T-helper 22 cell (primary cell): ENCODE measurements at places on chromosomes 4 and X.

- no peak for DNase-seq
Measured at GRCh38 chr4:6730603-6731317, 14.8 kb downstream of the BLOC1S4 start.

DNA sequence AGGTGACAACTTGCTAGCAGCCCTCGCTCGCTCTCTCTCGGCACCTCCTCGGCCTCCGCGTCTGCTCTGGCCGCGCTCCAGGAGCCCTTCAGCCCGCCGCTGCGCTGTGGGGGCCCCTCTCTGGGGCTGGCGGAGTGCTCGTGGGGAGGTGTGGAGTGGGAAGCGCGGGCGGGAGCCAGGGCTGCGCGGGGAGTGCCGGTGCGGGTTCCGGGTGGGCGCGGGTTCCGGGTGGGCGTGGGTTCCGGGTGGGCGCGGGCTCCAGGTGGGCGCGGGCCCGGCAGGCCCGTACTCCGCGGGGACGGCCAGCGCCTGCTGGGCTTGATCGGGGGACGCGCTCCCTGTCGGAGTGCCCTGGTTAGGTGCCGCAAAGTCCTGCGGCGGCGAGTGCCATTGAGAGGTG lies 384.3 kb downstream of the GPM6A start:
- no peak for DNase-seq

DNA sequence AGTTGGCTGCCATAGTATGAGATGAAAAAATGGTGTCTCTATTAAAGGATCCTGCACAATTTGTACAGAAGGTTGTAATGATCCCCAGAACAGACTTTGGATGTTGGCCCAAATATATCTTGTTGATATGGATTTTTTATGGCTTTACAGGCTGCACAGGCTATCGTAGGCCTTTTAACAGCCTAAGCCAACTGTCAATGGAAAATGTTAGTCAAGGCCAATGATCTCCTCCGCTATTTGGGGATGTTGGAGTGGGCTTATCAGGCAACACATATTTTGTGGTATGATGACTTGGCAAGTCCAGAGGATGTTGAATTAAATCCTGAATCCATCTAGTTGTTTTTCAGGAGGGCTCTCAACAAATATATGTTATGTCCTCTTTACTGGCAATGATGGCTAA lies 42.1 kb downstream of the ZCCHC13 start:
- DNase-seq: no peak

DNA sequence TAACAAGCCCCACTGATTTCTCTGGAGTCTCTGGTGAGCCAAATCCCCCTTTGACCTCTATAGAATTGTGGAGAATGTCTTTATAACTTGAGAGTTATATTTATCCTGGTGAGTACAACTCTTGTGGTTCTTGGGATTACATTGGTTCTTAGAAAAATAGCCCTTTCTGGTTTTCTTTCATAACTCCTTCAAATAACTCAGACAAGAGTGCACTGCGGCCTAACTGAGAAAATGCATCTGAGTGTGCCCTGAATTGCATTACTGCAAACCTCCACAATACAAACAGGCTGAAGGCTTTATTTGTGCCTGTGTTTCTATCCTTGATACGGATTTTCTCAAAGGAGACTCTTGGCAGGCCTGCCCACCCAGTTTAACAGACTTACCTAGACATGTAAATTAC lies 2.7 kb downstream of the BEX3 start:
- no peak for DNase-seq

DNA sequence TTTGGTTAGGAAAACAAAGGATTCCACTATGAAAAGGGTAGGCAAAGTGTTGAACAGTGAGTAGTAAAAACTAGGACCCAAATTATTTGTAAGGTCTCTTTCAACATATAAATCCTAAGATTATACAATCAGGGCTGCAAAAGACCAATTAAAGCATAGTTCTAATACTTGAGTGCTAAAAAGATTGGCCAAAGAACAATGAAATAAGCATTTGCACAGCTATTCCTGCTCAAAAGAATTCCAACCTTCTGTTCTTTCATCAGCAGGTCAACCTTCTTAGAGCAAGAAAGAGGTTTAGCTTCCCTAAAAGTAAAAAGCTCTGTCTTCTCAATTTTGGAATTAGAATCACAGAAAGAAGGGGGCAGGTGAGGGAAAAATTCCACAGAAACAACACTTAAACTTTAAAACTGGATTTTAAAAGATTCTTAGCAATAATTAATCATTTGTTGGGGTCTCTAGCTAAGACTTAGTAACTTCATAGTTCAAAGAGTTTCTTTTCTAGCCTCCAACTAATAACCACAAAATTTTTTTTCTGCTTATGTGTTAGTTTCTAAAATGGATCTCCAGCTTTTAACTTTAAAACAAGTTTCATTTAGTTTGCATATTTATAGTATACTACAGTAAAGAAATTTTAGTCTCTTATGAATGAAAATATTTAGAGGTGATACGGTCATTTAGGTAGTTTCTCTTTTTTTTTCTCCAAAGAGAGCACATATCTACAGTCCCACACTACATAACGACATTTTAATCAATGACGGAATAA lies 16.3 kb downstream of the TSPAN5 start:
- DNase-seq: no peak

GRCh38 chr4:150962245-150962644 lies 52.8 kb downstream of the LRBA start:
- DNase-seq: no peak

DNA sequence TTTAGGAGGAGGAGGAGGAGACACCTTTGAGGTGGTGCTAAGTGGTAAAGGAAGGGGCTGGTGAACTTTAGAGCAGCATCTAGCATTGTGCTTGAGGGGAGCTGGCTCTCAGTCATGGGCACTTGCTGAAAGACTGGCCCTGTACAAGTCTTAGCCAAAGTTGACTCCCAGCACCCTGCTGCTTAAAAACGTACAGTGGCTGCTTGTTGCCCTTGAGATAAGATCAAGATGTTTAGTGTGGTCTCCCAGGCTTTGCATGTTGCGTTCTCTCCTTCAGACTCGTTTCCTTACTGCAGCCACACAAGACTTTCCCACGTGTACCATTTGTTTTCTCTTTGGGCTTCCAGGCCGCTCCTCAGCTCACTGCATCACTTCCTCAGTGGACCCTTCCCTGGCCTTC lies 1.8 kb downstream of the MED28 start:
- no peak for DNase-seq

DNA sequence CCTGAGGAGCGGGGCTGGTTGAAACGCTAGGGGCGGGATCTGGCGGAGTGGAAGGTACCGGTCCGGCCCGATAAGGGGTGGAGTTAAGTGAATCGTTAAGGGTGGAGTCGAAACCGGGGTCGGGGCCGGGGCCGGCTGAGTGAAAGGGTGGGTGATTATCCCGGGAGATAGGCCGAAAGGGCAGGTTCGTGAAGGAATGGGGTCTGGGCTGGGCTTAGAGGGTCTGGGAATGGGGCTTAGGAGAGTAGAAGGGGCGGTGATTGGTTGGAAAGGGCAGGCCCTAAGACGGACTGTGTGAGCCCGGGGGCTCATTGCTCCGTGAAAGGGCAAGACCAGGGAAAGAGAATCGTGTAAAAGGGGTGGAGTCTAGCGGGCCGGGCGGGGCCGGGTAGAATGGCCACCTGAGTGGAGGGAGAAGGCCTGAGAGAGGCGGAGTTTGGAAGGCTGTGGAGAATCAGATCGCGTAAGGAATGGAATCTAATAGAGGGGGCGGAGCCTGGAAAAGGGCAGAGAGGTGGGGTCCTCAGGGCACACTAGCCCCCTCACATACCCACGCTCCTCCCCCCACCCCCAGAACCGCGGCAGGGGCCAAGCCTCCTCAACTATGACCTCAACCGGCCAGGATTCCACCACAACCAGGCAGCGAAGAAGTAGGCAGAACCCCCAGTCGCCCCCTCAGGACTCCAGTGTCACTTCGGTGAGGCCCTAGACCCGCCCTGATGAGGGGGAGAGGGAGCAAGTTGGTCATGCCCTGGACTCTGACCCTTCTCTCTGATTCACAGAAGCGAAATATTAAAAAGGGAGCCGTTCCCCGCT lies 430 bp downstream of the HDAC6 start:
- DNase-seq: peak; percentile 40

GRCh38 chrX:10769696-10770619 lies 149.6 kb upstream of the MID1 start:
- no peak for DNase-seq

- DNase-seq: no peak
Measured at GRCh38 chr4:135359128-135359527, 1157.5 kb upstream of the PABPC4L start.

- DNase-seq: no peak
Measured at GRCh38 chrX:150163956-150164726, 199.0 kb upstream of the MAMLD1 start.

GRCh38 chr4:155512817-155513216 lies 136.1 kb upstream of the MAP9 start:
- DNase-seq: no peak

DNA sequence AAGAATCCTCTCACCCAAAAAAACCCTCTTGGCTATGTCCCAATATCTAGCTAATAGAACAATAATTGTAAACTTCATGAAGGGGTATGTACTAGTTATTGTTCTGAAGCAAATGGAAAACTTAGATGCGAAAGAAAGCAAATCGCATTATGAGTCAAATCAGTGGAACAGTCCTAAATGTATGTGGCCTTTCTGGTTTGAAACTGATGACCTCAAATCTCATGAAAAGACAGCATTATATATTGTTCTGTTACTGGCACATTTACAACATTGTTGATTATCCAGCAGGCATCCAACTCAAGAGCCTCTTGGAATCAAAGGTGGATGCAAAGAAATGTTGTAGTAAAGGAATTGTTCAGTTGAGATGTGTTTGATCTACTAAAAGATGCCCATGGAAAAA lies 34.7 kb downstream of the CSN3 start:
- DNase-seq: no peak

- DNase-seq: no peak
Measured at GRCh38 chr4:111979921-111980320, 165.3 kb upstream of the FAM241A start.

GRCh38 chr4:61783050-61783449 lies 582.9 kb downstream of the ADGRL3 start:
- no peak for DNase-seq

DNA sequence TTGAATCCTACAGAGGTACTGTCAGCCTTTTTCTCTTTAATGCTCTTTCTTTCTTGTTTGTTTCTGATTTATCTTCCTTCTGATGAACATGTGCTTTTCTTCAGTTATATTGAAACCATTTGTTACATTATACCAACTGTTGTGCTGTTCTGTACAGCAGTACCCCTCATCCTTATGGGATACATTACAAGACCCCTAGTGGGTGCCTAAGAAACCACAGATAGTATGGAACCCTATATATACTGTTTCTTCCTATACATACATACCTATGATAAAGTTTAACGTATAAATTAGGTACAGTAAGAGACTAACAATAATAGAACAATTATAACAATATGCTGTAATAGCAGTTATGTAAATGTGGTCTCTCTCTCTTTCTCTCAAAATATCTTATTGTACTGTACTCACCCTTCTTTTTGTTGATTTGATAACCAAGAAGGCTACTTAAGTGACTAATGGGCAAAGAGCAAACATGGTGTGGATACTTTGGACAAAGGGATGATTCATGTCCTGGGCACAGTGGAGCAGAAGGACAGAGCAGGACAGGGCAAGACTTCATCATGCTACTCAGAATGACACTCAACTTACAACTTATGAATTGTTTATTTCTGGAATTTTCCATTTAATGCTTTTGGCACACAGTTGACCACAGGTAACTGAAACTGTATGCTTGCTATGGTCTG lies 10.7 kb upstream of the YIPF7 start:
- DNase-seq: no peak

GRCh38 chr4:25847329-25847728 lies 15.5 kb downstream of the SEL1L3 start:
- no peak for DNase-seq

- DNase-seq: peak; percentile 32
Measured at GRCh38 chr4:37891260-37892159, 626 bp downstream of the TBC1D1 start.
